ENCODE measurements at places on chromosomes 6 and 20.

GRCh38 chr6:135331002-135331401, 149.9 kb downstream of the MYB start:
- no peak for DNase-seq

- DNase-seq = no peak
These were observed 40.4 kb upstream of the ARG1 start for GRCh38 chr6:131532580-131533039.

GRCh38 chr20:11117808-11118528, 444.2 kb upstream of the JAG1 start:
- DNase-seq = no peak

GRCh38 chr6:4128748-4129147, 6.6 kb downstream of the ECI2 start:
- DNase-seq = no peak

GRCh38 chr6:91654357-91654756, 1067.5 kb upstream of the MAP3K7 start:
- no peak for DNase-seq

GRCh38 chr6:117417851-117418250, 7.9 kb downstream of the ROS1 start:
- DNase-seq = no peak

DNA sequence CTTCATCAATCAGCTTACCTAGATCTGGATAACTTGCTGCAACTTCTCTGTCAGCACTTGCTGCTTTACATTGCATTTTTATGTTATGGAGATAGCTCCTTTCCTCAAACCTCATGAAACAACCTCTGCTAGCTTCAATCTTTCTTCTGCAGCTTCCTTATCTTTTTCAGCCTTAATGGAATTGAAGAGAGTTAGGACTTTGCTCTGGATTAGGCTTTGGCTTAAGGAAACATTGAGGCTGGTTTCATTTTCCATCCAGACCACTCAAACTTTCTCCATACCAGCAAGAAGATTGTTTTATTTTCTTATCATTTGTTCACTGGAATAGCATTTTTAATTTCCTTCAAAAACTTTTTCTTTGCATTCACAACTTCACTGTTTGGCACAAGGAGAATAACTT, 48.8 kb upstream of the PAK5 start:
- DNase-seq = no peak

DNA sequence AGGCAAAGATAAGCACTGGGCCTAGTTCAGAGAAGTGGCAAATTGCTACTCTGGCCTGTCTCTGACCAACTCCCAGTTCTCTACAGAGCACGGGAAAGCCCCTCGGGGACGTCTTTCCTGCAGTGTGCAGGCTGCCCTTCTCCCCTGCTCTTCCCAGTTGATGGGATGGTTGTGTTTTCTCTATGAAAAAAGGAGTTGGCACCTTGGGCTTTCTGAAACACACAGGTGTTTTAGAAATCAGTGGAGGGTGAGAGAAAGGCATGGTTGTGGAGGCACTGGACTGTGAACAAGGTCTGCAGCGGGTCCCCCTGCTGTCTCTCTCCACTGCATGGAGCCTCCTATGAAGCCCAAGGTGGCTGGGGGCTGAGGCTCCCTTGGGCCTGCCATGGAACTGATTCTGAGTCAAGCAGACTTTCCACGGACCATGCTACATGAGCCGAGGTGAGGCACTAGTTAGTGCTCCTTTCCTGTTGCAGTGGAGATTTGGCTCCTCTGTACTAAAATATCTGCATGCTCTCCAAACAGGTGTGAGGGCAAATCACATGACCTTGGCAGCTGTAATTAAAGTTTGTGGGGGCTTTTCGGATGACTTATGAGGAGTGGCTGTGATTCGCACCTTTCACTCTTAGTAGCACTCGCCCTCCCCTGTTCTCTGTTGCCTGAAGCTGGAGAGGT, 16.3 kb downstream of the GTSF1L start:
- DNase-seq = no peak

DNA sequence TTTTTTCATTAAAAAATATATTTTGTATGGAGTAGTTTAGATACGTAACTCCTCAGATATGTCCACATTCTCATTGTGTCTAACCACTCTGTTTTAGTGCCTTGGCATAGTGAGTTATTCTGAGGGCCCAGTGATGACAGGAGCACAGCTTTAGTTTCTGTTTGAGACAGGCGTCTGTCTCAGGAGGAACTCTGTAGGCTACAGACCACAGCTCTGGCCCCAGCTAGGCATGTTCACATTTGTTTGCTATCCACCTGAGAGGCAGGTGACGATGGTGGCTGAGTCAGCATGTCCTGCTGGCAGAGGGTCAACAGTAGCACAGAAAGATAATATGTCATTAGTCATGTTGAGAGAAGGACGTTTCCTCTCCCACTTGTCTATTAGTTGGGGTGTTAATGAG, 16.3 kb downstream of the LRRC1 start:
- DNase-seq = no peak

Data from cortex of kidney (tissue), 1 donor.